Activated T-cell treated with anti-CD3 and anti-CD28 coated beads for 4 hours (primary cell): ENCODE measurements at places on chromosomes 6 and 20.

- no peak for DNase-seq
These were observed 35.2 kb upstream of the SASH1 start for GRCh38 chr6:148307405-148307804.

DNA sequence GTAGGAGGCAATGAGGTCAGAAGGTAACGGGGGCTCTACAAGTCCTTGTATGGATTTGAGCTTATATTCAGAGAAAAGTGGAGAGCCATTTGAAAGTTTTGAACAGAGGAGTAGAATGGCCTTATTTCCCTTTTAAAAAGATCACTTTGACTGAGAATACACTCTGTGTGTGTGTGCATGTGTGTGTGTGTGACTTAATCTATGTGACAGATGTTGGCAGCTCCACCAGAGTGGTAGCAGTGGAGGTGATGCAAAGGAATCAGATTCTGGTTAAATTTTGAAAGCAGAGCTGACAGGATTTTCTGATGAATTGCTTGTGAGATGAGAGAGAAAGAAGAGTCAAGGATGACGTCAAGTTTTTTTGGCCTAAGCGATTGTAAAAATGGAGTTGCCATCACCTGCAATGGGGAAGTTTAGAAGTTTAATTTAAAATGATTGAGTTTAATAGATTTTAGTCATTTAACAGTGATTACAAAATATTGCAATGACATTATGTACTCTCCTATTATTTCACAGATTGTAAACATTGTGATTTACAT is 172.2 kb upstream of the HEY2 start:
- no peak for DNase-seq

DNA sequence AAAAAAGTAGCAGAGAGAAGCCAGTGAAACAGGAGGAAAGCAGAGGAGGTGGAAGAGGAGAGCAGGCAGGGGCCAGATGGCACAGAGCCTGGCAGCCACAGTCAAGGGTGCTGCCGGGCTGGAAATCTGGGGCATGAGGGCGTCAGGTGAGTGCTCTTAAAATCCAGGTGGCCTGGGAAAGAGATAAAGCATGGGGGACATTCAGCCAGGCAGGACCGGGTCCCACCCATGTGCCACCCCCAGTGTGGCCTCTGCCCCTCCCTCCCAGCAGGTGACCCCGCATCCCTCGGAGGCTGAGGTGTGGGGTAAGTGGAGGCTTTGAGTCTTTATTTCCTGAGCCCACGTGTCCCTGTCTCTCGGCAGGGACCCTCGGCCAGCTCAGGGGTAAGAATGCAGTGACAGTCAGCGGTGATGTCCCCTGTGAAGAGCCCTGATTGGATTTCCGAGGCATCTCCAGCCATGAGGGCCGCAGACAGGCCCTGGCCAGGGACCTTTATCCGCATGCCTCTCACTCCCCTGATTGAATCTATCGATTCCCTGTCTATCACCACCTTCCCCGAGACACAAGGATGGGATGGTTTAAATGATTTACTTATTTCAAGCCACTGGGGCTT is 33.8 kb upstream of the SULF2 start:
- DNase-seq: no peak

- DNase-seq: no peak
These were observed 544 bp downstream of the SMIM29 start for GRCh38 chr6:34248198-34248726.

- DNase-seq: no peak
These were observed 30.5 kb upstream of the SMIM8 start for GRCh38 chr6:87291883-87292282.

- no peak for DNase-seq
These were observed 187.1 kb upstream of the MAN1A1 start for GRCh38 chr6:119536666-119537065.

GRCh38 chr20:36465109-36466080 is 75.9 kb upstream of the MYL9 start:
- peak; percentile 32 for DNase-seq

GRCh38 chr6:33694401-33694931 is 17.0 kb downstream of the UQCC2 start:
- DNase-seq: peak; percentile 57

- no peak for DNase-seq
These were observed 25.5 kb upstream of the PRL start for GRCh38 chr6:22322103-22323030.

- no peak for DNase-seq
These were observed 11.9 kb downstream of the CD40 start for GRCh38 chr20:46129955-46130481.

- no peak for DNase-seq
These were observed 8.8 kb upstream of the METTL24 start for GRCh38 chr6:110366975-110367374.

GRCh38 chr6:17584241-17584803 is 15.8 kb upstream of the FAM8A1 start:
- DNase-seq: no peak

- no peak for DNase-seq
These were observed 24.5 kb upstream of the TCP11 start for GRCh38 chr6:35165630-35166071.

DNA sequence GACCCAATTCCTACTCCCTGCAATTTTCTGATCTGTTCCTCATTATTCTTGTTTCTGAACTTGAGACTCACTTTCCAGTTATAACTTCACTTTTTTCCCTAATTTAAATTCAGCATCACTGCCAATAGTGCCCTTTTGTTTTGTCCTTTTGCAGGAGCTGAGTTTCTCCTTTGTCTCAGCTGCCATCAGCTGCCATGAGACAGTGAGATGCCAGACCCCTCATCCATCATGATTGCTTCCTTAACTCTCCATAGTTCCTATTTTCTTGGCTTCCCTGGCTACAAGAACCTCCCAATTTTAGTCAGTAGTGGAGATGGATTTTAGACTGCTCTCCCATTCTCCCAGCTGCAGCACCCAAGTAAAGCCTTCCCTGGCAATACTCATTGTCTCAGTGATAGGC is 518.1 kb downstream of the HDGFL1 start:
- DNase-seq: no peak

GRCh38 chr20:38633577-38634093 is 32.0 kb downstream of the ARHGAP40 start:
- peak; percentile 54 for DNase-seq

DNA sequence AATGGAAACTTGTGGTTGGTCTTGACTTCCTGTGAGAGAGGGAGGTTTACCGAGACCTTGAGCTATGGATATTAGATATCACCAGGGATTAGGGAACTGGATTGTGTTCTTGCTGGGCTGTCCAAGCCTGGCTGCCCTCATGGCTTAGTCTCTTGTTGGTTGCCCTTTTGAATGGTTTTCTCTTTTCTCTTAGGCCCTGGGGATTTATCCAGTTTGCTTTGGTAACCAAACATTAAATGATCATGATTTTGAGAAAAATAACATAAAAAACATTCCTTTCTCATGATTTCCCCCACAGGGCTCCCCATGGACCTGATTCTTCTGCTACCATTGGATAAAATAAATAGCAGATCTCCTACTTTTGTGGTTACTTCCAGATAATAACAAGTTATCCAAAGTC is 306.4 kb upstream of the RNF217 start:
- DNase-seq: no peak

GRCh38 chr6:168125429-168126001 is 46.5 kb upstream of the FRMD1 start:
- DNase-seq: no peak
